ENCODE measurements at places on chromosomes 3 and 15.

DNA sequence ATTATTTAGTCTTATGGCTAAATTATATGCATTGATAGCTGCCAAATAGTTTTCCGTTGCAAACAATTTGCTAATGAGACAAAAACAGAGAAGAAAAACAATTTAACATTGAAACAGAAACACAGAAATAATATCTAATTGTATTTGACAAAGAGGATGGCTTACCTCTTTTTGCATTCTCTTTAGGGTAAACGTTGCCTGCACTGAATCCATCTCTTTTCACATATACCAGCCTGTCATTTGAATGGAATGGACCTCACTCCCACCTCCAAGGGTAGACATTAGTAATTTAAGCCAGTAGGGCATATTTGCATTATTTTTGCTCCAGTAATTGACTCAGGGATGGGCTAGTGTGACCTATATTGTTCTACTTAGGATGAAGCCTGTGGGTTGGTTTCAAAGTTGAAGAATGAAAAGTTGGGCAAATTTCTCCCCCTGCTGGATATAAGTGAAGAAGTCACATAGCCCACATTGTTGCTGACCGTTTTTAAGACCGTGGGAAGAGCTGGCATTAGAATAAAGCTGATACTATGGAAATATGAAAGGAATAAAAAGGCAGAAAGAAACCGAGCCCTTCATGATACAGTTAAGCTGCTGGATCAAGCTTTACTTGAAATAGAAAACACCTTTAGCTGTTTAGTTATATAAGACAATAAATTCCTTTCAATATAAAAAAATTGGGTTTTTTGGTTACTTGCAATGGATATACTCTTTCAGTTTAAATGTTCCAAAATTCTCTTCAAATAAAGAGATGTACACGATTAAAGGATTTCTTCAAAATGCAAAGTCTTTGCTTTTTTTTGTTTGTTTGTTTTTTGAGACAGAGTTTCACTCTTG, 26.9 kb downstream of the PIERCE2 start:
- DNase-seq, result no peak

GRCh38 chr3:64559588-64559987, 128.2 kb downstream of the ADAMTS9 start:
- DNase-seq, result no peak

GRCh38 chr3:47163169-47164006, 525 bp downstream of the SETD2 start:
- DNase-seq, result peak; percentile 64

GRCh38 chr15:77981281-77982126, 96.0 kb downstream of the TBC1D2B start:
- DNase-seq, result no peak

GRCh38 chr3:150348500-150348899, 59.6 kb upstream of the TSC22D2 start:
- DNase-seq, result no peak

- DNase-seq, result no peak
These were observed 1.3 kb upstream of the RFX7 start for GRCh38 chr15:56244811-56245576.

DNA sequence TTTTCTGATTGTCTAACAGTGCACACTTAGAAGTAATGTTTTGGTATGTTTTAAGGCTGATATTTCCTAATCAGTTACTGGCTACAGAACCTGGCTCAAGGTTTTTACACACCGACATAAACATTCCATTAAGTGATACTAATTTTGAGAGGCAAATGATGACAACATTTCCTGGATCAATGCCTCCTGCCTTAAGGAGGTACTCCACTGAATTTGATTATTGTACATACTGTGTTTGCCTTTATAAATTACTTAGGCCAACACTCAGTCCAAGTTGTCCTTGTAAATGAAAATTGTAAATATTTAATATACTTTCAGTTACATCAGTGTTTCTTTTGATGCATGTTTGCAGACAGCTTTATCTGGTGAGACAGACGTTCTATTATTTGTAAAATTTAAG, 24.2 kb upstream of the LXN start:
- DNase-seq, result no peak

DNA sequence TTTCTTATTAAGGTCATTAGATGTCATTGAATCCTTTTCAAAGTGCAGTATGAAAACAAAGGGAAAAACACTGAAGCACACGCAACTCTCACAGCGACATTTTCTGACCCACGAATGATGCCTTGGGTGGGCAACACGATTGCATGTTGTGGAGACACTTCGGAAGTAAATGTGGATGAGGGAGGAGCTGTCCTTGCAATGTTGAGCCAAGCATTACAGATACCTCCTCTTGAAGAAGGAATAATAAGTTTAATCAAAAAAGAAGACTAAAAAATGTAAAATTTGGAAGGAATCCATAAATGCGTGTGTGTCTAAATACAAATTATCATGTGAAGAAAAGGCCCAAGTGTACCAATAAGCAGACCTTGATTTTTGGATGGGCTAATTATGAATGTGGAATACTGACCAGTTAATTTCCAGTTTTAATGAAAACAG, 16.9 kb downstream of the THBS1 start:
- DNase-seq, result no peak

- peak; percentile 85 for DNase-seq
These were observed 88.5 kb downstream of the XXYLT1 start for GRCh38 chr3:195182470-195182795.

GRCh38 chr15:50229336-50229735, 36.2 kb downstream of the HDC start:
- no peak for DNase-seq

GRCh38 chr3:112302881-112303763, 9.1 kb upstream of the SLC9C1 start:
- DNase-seq, result peak; percentile 56

GRCh38 chr3:9951126-9951525, 1.1 kb downstream of the PRRT3 start:
- DNase-seq, result no peak

GRCh38 chr3:38476157-38476756, 19.9 kb upstream of the EXOG start:
- DNase-seq, result no peak

- no peak for DNase-seq
These were observed 56.2 kb upstream of the FILIP1L start for GRCh38 chr3:100170486-100170885.
